Hematopoietic multipotent progenitor cell treated with erythropoietin and hydrocortisone succinate and interleukin-3 and kit ligand, for 17 days (in vitro differentiated cells): ENCODE measurements at places on chromosomes 5 and 9.

GRCh38 chr5:88262116-88262515 is 6.5 kb downstream of the TMEM161B start:
- no peak for DNase-seq

GRCh38 chr9:89592963-89593726 is 11.7 kb upstream of the GADD45G start:
- no peak for DNase-seq

GRCh38 chr5:74146796-74147195 is 493.7 kb downstream of the ENC1 start:
- DNase-seq, result no peak

DNA sequence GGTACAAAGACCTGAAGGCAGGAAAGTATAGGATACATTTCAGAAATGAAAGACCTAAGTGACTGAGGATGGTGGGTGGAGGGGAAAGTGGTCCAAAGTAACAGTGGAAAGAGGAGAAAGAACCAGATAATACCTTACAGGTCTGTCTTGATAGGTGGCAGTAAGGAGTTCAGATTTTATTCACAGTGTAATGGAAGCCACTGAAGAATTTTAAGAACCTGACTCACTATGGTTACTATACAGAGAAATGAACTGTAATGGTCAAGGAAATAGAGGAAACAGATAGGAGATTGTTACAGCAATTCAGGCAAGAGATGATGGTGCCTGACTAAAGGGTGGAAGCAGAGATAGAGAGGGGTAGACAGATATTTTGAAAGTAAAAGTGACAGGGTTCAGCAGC is 46.5 kb downstream of the EPB41L4A start:
- no peak for DNase-seq

DNA sequence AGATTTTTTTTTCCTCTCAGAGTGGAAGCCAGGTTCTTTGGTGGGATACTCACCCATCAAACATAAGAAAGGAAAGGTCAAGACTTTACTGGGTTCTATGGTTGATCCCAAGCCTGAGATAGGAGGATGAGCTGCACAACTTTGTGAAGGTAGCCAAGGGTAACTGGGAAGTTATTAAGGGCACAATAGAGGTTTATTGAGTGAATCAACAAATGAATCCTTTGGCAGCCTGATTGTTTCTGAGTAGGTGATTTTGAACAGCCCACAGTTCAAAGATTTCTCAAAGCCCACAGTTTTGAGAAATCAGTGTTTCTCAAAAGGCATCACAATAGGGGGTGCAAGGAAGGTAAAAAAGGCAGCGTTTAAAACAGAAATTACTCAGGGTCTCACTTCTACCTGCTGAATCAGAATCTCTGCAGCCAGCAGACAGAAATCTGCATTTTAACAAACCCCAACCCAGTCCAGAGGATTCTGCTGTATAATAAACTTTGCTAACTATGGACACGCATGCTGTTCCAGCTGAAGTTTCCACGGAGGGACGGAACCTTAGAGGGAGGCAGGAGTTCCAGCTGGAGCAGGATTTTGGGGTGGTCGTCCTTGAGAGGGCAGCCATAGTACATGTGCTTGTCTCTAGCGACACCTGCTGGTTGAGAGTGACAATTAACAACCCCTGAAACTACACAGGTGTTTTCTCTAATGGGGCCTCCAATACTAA is 32.7 kb upstream of the FSD1L start:
- peak; percentile 76 for DNase-seq

- DNase-seq, result no peak
Observed at GRCh38 chr9:79134654-79135053, 437.1 kb upstream of the TLE4 start.

DNA sequence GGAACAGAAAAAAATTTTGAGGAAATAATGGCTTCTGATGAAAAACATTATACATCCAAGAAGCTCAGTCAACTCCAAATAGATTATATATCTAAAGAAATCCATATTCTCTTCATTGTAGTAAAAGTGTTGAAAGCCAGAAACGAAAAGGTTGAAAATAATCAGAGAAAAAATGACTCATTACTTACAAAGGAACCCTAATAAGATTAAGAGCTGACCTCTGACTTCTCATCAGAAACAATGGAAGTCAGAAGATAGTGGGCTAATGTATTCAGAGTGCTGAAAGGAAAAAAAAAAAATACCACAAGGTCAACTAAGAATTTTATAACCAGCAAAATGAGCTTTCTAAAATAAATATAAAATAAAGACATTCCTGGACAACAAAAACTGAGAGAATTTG is 60.0 kb downstream of the HSD17B4 start:
- no peak for DNase-seq

DNA sequence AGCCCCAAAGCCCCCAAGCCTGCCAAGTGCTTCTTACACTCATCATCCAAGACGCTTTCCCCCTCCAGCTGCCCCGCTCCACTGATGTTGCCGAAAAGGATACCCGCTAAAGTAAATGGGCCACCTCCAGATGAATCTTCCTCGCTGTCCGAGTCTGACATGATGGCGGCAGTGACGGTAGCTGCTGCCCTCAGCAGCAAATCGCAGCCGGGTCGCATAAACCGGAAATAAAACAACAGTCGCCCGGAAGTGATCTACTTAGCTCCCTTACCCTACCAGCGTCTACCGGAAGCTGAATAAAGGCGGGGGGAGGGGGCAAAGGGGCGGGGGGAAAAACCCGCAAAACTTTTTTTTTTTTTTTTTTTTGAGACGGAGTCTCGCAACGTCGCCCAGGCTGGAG is at the start of gene TAF1L:
TAF1L (minus strand) TSS at position 308 of the 400 bp plus-strand sequence; CDS start at position 218, 90 bp downstream.
- DNase-seq, result no peak

GRCh38 chr5:163677092-163677491 is 171.7 kb downstream of the MAT2B start:
- DNase-seq, result no peak

- no peak for DNase-seq
Observed at GRCh38 chr5:169161022-169161680, 139.8 kb downstream of the SLIT3 start.

- DNase-seq, result no peak
Observed at GRCh38 chr9:14173713-14174112, 140.2 kb downstream of the NFIB start.

DNA sequence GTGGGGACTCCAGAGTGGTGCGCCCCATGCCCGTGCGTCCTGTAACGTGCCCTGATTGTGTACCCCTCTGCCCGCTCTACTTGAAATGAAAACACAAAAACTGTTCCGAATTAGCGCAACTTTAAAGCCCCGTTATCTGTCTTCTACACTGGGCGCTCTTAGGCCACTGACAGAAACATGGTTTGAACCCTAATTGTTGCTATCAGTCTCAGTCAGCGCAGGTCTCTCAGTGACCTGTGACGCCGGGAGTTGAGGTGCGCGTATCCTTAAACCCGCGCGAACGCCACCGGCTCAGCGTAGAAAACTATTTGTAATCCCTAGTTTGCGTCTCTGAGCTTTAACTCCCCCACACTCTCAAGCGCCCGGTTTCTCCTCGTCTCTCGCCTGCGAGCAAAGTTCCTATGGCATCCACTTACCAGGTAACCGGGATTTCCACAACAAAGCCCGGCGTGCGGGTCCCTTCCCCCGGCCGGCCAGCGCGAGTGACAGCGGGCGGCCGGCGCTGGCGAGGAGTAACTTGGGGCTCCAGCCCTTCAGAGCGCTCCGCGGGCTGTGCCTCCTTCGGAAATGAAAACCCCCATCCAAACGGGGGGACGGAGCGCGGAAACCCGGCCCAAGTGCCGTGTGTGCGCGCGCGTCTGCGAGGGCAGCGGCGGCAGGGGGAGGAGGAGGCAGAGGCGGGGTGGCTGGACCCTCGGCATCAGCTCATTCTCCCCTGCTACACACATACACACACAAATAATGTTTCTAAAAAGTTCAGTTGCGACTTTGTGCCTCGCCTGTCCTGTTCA is 668 bp downstream of the GLIS3 start:
- no peak for DNase-seq

- no peak for DNase-seq
Observed at GRCh38 chr9:31700252-31701045, 684.0 kb upstream of the ACO1 start.

GRCh38 chr5:32109236-32109635 is 64.9 kb downstream of the GOLPH3 start:
- no peak for DNase-seq

DNA sequence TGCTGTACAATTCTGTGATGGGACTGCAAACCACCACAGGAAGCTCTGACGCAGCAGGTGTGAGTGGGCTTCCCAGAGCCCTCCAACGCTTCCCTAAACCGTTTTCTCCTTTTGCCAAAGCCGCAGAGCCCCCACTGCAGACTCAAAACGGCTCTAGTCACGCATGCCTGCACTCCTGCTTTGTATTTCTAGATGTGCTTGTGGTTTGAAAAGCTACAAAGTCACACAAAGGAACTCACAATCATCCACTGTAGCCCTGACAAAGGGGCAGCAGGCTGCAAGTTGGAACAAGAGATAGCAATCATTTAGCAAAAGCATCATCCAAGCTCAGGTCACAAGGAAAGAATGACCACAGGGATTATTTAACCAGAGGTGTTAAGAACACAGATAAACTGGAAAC is 79.3 kb downstream of the PTPN3 start:
- no peak for DNase-seq

DNA sequence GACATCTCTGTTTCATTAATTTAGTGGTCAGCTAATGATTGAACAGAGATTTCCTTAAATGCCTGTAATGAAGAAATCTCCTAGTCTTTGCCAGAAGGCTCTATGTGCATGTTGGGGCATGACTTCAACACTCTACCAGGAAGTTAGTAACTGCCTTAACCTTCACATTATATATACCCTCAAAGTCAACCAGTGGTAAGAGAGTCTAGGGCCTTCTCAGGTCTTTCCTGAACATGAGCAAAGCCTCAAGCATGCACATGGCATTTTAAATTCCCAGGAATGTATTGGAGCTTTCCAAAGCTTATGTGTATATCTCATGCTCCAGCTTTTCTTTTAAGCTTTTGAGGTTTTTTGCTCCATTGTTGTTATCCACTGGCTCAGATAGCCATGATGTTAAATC is 388.3 kb downstream of the ARRDC3 start:
- no peak for DNase-seq

DNA sequence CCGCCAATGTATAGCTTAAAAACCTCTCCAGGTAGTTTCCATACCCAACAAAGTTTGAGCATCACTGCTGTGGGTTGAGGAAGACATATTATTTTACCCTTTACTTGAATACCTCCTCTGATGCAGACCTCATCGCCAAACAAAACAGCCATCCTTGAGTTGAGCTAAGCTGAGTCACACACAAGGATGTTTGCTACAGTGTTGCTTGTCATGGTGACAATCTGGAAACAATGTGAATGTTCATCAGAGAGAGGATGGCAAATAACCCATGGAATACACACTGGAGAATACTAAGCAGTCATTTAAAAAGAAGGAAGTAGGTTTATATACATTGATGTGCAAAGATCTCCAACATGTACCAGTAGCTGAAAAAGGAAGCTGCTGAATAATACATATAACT is 41.1 kb upstream of the TCF7 start:
- DNase-seq, result no peak

- DNase-seq, result no peak
Observed at GRCh38 chr9:73714294-73714693, 562.6 kb downstream of the ANXA1 start.

DNA sequence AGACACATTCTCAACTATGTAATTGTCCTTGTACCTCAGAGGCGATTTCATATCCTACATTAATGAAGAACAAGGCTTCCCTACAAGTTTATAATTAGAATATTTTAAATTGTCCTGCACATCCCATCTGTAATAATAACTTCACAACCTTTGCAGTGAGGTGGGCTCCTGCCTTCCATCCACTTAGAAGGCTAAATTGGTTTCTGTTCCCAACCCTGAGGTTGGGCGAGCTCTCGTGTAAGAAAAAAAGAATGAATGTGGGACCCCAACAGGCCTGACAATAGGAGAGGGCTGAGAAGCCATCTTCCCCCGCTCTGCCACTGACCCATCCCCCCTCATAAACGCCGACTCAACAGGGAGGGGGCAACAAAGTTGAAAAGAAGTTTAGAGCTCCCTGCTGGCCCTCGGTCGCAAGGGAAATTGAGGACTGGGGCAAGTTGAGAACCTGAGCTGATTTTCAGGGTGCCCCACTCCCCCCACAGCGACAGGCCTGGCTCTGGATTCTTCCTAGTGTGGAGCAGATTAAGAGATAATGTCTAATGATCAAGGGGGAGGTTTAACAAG is 9.4 kb downstream of the BARHL1 start:
- DNase-seq, result no peak

GRCh38 chr5:100517301-100517974 is 17.7 kb upstream of the FAM174A start:
- DNase-seq, result no peak

- DNase-seq, result no peak
Observed at GRCh38 chr9:132626285-132626684, 43.5 kb downstream of the DDX31 start.

DNA sequence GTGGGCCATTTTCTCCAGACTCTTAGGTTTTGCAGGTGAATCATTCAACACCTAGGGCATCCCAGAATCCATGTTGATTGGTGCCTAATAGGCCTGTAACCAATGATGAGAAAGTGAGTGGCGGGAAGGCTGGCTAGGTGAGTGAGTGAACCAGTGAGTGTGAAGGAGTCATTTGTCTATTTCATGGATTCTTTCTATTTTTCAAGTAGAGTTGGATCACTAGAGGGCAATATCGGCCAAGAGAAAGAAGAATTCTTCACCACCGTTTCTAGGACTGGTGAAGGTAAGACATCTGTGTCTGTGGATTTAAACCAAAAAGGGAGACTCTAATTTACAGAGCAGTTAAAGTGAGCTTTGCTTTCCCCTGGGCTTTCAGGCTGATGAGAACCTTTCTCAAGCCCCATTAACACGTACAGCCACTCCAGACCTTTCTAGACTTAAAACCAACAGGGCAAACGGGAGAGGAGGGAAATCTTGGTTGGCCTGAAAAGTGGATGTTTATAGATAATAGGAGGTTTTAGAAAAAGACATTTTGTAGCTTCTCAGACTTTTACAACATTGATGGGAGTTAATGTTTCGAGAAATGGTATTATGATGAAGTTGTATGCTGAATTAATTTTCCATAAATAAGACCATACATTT is 114.3 kb upstream of the IL12B start:
- peak; percentile 11 for DNase-seq

GRCh38 chr9:97673922-97674321 is 23.2 kb downstream of the XPA start:
- DNase-seq, result no peak

- DNase-seq, result no peak
Observed at GRCh38 chr5:142466195-142466971, 141.6 kb upstream of the SPRY4 start.
